ENCODE measurements at places on chromosomes 1 and 21.

DNA sequence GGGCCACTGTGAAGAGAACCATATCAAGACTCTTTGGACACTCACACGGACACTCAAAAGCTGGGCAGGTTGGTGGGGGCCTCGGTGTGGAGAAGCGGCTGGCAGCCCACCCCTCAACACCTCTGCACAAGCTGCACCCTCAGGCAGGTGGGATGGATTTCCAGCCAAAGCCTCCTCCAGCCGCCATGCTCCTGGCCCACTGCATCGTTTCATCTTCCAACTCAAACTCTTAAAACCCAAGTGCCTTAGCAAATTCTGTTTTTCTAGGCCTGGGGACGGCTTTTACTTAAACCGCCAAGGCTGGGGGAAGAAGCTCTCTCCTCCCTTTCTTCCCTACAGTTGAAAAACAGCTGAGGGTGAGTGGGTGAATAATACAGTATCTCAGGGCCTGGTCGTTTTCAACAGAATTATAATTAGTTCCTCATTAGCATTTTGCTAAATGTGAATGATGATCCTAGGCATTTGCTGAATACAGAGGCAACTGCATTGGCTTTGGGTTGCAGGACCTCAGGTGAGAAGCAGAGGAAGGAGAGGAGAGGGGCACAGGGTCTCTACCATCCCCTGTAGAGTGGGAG, 36.3 kb upstream of the TDRD10 start:
- no peak for DNase-seq

- DNase-seq: no peak
Observed at GRCh38 chr1:111441573-111442192, 7.4 kb downstream of the WDR77 start.

- DNase-seq: no peak
Observed at GRCh38 chr1:32266921-32267591, 16.0 kb downstream of the LCK start.

DNA sequence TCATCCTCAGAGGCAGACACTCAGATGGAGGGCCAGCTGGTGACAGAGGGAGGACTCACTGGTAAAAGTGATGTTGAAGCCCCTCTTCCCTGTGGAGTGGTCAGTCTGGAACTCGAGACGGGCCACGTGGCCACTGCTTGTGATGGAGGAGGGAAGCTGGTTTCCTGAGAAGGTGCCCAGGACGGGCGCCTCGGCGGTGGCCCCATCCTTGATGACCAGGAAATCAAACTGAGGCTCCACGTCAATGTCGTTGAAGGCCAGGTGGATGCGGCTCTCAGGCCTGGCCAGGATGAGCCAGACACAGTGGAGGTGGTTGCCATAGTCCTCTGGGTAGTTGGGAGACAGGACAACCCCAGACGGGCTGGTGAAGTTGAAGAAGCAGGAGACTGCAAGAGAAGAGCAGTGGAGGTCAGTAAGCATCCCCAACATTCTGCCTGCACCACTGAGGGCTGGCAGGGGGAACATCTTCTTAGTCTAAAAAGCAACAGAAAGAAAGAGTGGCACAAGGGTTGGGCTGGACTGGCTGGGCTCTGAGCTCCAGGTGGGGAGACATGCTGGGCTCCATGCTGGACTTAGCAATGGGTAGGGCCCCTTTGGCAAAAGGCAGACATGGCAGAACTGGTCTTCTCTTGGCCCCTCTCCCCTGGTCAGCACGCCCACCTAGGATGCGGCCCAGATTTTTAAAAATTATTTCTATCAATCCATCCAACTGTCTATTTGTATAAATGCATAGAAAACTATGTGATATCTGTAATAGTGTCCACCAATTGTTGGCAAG, 120.5 kb upstream of the HMGB4 start:
- no peak for DNase-seq

- no peak for DNase-seq
Observed at GRCh38 chr21:39263372-39263771, 50.1 kb downstream of the BRWD1 start.

GRCh38 chr1:35691080-35691479, 27.6 kb downstream of the C1orf216 start:
- no peak for DNase-seq

DNA sequence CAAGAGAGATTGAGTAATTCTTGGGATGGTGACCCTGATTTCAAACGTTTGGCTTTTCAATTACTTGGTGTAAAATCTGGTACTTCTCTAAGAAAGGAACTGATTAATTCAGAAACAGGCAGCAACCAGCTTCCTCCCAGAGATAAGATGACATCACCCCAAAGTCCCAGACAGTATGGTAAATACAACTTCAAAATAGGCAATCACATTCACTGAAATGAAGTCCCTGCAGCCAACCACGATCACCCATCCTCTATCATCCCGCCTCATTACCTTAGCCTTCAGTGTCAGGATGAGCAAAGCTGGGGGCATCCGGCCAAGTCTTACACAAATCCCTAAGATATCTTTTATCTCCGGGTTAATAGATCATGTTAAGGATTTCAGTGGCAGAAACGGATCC, 26.4 kb upstream of the RUNX1 start:
- no peak for DNase-seq

DNA sequence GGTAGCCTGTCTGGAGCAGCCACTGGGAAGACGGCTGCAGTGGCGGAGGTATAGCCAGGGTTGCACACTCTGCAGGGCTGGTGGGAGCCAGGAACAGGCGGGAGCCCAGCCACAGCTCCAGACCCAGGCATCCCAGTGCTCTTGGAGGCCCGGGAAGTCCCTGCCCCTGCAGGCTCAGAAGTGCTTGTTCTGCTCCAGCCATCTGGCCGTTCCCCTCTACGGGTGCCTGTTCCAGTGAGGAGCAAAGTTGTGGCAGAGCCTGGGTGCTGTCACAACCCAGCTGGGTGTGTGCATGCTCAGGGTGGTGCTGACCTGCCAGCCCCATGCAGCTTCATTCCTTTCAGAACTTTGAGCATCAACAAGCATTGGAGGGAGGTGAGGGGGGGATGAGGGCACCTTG, 31.7 kb upstream of the BACE2 start:
- DNase-seq: no peak

- peak; percentile 27 for DNase-seq
Observed at GRCh38 chr1:217897100-217897499, 266.0 kb downstream of the SPATA17 start.

GRCh38 chr1:30196872-30197638, 526.3 kb downstream of the MATN1 start:
- DNase-seq: no peak

GRCh38 chr1:30789388-30790255, 32.0 kb upstream of the LAPTM5 start:
- DNase-seq: no peak

DNA sequence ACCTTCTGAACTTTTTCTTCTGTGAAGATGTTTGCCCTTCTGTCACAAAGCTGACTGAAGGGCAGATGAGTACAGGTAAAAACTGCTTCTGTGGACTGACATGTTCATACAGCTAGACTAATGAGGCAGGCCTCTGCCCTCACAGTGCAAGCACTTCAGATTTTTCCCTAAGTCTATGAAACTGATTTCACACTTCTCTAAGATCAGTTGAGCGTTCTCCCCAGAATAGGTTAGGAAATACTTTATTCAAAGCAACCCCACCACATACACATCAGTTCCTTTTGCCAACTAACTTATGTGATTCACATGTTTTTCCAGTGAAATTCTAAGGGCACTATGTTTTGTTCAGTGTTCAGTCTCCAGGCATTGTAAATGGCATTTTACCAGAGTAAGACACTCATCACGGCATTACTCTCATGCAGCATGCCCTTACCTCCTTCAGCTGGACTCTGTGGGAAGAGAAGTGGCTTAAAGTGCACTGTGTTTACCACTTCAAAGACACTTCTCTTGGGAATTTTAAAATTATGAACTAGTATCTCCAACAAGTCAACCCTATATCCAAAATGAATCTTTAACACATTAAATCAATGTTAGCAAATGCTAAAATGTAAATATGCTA, 5.4 kb upstream of the PSMG1 start:
- DNase-seq: no peak

GRCh38 chr1:99808391-99809115, 41.6 kb upstream of the AGL start:
- DNase-seq: peak; percentile 77

Data from NCI-H446 treated with DMSO at 0.1 percent for 48 hours (cell line).